ENCODE measurements at places on chromosomes 3 and 15.

DNA sequence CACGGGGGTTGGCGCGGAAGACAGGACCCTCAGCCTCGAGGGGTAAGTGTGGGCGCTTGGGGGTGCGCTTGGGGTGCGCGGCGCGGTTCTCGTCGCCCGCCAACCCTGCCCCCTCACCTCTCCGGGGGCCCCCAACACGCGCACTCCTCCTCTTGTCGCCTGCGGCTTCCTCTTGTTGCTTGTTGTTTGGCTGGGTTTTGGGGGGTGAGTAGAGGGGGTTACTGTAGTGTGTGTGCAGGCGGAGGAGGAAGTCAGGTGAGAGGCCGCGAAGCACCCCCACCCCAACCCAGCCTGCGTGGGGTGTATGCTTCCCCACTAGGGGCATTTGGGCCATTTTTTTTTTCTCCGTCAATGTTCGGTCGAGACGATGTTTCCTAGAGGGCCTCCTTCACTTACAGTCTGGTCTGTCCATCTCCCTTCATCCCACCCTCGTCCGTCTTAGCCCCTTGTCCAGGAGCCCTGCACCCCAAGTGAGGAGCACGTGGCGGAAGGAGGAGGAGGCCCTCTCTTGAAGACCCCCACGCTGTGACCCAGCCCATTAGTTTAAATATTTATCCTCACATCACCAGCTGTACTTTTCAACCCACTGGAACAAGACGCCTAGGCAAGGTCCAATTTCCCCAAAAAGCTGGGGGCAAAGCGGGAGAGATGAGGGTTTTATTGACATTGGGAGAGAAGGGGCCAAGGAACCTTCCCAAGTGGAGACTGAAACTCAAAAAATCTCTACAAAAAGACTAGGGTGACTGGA lies 20.4 kb upstream of the SATB1 start:
- peak; percentile 68 for DNase-seq

GRCh38 chr3:152327203-152327602 lies 58.5 kb downstream of the MBNL1 start:
- no peak for DNase-seq

DNA sequence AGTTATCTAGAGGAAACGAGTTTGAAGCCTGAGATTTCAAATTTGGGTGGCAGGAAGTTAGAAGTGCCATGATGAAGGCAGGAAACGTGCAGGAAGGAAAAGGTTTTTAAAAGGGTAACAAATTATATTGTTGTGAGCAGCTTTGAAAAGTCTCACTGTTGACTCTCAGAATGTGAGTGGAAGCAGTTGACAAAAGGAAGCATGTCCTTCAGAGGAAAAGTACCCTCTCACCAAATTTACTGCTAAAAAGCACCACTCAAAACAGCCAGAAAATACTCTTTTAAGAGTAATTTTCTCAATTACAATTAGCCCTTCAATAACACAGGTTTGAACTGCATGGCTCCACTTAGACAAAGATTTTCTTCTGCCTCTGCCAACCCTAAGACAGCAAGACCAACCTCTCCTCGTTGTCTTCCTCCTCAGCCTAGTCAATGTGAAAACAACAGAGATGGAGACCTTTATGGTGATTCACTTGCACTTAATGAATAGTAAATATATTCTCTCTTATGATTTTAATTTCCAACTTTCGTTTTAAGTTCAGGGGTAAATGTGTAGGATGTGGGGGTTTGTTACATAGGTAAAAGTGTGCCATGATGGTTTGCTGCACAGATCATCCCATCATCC lies 117.1 kb upstream of the LIPC start:
- no peak for DNase-seq

DNA sequence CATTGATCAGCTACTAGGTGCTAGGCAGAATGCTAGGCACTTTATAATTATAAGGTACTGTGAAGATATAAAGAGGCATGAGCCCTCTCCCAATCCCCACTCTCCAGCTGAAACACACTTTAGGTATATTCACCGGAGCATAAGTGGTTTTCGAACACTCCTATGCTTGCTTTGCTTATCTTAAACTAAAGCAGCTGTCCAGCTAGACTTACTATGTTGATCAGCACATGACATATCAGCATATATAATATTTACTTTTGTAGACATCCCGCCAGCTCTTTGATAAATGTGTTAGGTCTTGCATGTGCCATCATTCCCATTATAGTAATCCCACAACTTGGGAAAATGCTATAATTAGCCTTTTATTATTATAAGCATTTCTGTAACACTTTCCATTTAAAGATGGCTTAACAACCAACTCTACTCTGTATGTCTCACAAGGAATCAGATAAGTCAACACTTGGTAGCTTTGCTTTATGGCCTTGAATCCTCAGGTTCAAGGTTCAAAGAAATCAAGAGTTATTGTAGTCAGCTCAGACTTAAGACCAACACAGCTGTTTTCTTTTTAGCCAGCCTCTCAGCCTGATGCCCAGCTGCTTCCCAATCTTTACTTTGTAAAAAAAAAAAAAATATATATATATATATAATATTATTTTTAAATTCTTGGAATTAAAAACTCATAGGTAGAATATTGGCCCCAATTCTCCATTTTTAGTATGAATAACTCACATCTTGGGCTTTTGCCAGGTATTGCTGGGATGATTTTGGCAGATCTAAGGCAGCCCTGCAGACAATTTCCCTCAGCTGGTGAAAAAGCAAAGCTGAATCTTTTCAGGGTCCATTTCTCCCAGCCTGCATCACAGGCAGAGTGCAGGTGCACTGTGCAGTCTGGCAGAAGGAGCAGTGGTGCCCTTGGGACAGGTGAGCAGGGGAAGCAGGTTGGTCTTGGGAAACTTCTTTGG lies 104.2 kb downstream of the THRB start:
- DNase-seq: no peak

GRCh38 chr15:59018833-59019232 lies 31.4 kb downstream of the RNF111 start:
- no peak for DNase-seq

- DNase-seq: no peak
Measured at GRCh38 chr15:62976301-62976881, 66.2 kb upstream of the TPM1 start.

GRCh38 chr3:12234906-12235305 lies 54.0 kb upstream of the PPARG start:
- no peak for DNase-seq

DNA sequence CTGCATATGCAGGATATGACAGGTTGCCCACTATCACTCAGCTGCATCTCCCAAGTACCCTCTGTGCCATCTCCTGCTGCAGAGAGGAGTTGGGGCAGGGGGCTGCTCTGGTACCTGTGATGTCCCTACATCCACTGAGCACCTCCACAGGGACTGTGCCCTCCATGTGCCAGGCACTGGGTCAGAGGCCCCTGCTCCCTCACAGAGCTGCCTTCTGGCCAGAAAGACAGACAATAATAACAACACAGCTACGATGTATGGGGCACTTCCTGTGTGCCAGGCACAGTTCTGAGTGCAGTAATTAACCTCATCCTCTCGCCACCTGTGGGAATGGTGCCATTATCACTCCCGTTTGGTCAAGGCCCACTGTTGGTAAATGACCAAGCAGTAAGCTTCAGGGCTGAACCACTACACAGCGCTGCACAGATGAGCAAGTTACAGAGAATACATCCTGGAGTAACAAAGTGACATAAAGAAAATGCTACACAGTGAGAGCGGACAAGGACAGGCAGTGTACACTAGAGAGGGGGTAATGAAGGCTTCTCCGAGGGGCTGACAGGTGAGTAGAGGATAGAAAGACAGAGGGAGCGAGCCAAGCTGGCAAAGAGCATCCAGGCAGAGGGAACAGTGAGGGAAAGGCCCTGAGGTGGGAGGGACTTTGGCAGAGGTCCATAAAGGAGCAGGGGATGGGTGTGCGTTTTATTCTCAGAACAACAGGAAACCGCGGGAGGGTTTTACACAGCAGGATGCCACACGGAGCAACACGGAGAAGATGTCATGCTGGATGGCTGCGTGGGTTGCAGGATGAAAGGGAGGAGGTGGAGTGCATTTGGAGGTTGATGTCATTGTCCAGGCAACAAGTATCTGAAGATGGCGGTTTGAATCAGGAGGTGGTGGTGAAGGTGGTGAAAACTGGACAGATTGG lies 13.6 kb downstream of the WNT7A start:
- DNase-seq: no peak

DNA sequence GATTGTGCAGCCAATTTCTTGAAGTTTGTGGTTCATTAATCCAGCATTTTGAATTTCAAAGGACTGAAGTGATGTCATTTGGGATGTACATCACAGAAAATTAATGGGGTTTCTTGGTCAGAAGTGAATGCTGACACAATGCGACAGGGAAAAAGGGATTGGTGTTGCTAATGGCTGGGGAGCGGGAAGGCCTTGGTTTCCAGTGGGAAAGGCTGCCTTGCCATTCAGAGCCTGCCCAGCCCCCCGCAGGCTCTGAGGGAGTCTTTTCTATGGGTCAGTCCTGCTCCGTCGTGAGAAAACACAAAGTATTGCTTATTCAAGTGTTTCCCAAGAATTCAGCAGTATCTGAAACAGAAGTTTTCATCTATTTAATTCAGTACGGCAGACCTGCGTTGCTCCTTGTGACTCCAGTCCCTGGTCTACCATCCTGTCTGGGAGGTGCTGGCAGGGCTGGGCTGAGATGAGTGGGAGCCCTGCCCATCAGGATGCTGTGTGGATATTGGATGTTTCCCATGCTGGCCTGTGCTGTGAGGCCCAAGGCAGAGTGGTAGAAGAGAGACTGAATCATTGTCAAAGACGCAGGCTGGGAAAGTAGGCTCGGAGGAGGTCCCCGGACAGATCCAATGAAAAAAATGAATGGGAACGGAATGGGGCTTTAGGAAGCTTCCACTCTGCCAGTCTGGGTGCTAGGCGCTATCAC lies 111.2 kb upstream of the KLHL25 start:
- DNase-seq: no peak

DNA sequence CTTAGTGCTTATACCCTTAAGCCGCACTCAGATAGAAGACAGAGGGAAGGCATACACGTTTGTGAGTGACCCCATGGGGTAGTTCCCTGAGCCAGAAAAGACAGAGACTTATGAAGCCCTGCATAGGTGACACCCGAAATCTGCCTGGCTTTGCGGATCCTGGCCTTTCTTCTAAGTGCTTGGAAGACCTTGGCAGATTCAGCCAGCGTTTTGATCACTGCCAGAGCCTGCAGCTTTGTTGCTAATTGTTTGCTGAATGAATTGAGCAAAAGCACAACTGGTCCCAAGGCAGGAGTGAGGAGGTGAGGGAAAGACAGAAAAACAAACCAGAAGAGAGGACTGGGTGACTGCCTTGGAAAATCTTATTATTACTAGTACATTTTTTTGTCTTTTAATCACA lies 168.3 kb upstream of the ICE2 start:
- DNase-seq: no peak

GRCh38 chr15:101063891-101064794 lies 145.0 kb downstream of the LRRK1 start:
- no peak for DNase-seq

DNA sequence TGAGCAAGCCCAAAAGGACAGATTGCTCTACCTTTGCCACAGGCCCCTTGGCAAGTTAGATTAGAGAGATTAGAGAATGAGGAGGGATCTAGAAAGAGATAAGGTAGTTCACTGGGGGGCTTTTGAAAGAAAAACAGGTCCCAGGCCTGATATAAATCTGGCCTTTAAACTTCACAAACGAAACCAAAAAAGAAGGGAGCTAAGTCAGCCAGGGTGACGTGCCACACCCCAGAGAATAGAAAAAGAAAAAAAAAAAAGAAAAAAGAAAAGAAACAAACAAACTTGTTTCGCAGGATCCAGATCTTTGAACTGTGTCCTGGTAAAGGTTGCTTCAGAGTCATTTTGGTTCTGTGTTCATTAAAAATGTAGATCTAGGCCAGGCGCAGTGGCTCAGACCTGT lies 3.6 kb downstream of the KAT2B start:
- DNase-seq: no peak

DNA sequence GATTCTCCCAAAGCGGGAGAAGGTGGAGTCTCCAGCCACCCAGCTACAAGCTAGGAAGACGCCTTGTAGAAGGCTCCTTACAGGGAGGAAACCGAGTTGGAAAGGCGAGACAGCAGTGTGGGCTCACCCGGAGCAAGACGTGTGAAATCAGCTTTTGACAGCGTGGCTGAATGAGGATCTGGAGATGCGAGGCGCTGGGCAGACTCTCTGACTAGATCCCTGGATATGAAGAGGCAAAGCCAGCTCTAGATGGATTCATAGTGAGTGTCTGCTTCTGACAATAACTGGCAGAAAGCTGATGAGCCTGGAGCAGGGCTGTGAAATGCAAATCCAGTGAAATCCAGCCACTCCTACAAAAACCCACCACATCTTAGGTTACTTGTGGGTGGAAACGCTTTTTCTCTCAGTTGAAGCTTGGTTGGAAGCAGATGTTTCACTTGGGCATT lies 41.0 kb downstream of the GOLGA6A start:
- no peak for DNase-seq

- no peak for DNase-seq
Measured at GRCh38 chr3:182869059-182869458, 75.8 kb downstream of the ATP11B start.

GRCh38 chr3:2847062-2847841 lies 262.9 kb downstream of the IL5RA start:
- DNase-seq: no peak

DNA sequence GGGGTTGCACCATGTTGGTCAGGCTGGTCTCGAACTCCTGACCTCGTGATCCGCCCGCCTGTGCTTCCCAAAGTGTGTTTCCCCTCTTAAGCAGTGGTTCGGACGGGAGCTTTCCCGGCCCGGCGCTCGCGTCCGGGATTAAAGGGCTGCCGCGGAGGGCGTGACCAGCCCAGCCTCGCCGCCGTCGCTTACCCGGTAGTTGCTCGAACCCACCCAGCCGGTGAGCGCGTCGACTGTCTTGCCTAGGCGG lies 513 bp downstream of the CLASP2 start:
- peak; percentile 19 for DNase-seq

- no peak for DNase-seq
Measured at GRCh38 chr3:141642215-141642614, 95.9 kb upstream of the RNF7 start.

- no peak for DNase-seq
Measured at GRCh38 chr3:184558726-184559125, 2.9 kb upstream of the EPHB3 start.

DNA sequence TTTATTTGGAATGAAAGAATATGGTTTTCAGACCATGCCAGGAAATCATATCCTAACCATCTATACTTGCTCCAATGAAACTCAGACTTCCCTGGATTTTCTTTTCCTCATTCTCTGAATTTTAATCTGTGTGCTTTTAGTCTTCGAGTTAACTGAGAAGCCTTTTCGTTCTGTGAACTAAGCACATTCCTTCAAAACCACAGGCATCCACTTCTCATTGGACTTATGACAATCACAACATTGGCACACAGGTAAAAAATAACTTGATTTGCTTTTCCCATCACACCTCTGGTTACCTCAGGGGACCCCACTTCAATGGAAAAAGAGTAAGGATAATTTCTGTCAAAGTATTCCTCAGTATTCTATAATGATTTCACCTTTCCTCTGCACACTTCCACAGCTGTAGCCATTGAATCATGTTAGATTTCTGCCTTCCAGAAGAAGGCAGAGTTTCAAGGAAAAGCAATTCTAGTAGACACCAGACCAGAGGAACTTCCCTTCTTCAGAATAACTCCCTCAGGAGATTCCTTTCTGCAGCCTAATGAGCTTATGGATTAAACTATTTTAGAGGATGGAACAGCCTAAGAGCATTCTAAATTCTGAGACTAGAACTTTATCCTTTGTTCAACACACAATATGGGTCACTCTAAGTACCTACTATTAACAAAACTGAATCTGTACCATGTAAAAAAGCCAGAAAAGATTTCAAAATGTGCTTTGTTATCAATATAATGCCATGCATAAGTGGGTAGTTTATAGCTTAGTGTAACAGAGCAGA lies 15.9 kb downstream of the COMMD2 start:
- no peak for DNase-seq

Data from stimulated activated CD8-positive, alpha-beta memory T cell treated with anti-CD3 and anti-CD28 coated beads, Interleukin-4, amount 100 ng/mL, for 4 hours (primary cell).